CD4-positive, alpha-beta T cell treated with Interleukin-17A for 1 hour (primary cell): ENCODE measurements at places on chromosomes 1 and 21.

DNA sequence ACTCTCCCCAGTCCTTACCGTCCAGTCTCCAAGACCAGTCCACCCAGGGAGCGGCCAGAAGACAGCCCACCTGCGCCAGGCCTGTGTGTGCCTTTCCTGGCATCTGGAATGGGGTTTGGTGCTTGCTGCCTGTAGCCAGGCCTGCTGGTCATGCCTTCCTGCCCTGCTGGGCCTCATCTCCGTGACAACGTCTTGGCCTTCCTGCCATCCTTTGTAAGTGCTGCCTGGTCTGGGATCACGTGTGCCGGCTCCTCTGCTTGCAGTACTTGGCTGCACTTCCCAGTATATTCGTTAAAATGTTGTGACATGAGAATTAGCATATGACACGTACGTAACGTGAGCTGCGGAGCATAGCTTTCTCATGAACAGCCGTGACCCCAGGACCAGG, 145.3 kb upstream of the COL6A1 start:
- DNase-seq, result no peak

GRCh38 chr1:232589111-232589811, 40.7 kb downstream of the SIPA1L2 start:
- DNase-seq, result no peak

DNA sequence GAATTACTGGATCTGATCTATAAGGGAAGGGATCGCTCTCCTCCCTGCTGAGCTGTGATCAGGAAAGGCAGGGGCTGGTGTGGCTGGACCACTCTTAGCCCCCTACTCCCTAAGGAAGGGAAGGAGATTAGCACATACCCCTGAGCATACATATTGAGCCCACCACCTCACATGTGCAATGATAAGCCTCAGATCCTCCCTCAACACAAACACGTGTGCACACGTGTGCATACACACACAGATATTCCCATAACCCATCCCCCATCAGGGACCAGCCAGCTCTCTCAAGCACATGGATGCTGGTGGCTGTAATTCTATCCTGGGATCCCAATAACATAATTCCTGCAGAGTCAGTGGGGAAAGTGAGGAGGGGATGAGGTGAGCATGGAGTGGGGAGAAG, 21.2 kb downstream of the SYT2 start:
- DNase-seq, result no peak

GRCh38 chr1:66239834-66240233, 294.1 kb upstream of the SGIP1 start:
- no peak for DNase-seq

DNA sequence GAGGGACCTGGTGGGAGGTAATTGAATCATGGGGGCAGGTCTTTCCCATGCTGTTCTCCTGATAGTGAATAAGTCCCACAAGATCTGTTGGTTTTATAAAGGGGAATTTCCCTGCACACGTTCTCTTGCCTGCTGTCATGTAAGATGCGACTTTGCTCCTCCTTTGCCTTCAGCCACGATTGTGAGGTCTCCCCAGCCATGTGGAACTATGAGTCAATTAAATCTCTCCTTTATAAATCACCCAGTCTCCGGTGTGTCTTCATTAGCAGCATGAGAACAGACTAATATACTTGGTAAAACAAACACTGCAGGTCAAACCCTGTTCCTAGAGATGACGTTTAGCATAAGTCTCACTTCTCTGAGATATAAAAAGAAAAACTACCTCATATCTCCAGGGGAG, 148.3 kb downstream of the MATN1 start:
- no peak for DNase-seq

DNA sequence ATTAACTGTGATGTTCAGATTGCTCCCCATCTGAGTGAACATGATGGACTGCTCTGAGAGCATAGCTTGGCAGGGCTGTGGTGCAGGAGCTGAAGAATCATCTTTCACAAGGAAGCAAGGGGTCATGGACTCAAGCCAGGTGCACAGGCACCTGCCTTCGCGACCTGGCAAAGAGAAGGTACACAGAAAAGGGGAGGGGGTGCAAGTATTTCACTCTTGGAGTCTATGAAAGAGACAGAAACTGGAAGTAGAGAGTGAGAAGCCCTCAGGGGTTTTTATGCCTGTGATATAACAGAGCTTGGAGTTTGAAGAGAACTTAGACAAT, 232.6 kb upstream of the PLXNA2 start:
- no peak for DNase-seq

DNA sequence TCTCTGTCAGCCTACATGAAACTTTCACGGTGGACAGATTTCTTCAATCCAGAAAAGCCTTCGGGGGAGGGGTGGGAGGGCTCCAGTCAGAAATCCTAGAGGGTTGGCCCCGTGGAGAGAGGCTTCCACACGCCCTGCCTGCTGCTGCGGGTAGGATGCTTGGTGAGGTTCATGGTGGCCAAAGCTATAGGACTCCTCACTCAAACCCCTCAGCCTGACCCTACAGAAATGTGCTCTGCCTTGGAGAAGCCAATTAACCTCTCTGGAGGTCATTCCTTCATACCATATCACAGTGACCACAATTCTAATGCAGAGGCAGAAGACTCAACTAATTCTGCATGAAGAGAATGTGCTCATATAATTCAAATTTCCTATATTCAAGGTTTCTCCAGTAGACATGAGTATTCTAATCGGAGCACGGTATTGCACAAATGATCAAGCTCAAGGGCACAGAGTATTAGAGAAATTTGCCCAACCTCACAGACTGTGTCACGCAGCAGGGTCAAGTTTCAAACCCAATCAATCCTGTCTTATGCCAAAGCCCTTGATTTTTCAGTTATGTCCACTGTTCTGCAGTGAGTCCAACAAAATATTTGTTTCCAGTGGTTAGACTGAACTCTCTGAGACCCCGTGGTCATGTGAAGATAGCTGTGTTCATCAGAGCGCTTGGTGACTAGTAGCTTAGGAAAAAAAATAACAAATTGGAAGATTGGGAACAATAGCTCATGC, 104.8 kb downstream of the TOMM20 start:
- DNase-seq, result no peak
